ENCODE measurements at places on chromosomes 6 and 20.

GRCh38 chr6:50698546-50698945 is 14.8 kb upstream of the TFAP2D start:
- DNase-seq = no peak

- DNase-seq = no peak
Observed at GRCh38 chr20:57866250-57867106, 156.7 kb upstream of the PMEPA1 start.

- no peak for DNase-seq
Observed at GRCh38 chr6:108120311-108120710, 45.5 kb upstream of the NR2E1 start.

DNA sequence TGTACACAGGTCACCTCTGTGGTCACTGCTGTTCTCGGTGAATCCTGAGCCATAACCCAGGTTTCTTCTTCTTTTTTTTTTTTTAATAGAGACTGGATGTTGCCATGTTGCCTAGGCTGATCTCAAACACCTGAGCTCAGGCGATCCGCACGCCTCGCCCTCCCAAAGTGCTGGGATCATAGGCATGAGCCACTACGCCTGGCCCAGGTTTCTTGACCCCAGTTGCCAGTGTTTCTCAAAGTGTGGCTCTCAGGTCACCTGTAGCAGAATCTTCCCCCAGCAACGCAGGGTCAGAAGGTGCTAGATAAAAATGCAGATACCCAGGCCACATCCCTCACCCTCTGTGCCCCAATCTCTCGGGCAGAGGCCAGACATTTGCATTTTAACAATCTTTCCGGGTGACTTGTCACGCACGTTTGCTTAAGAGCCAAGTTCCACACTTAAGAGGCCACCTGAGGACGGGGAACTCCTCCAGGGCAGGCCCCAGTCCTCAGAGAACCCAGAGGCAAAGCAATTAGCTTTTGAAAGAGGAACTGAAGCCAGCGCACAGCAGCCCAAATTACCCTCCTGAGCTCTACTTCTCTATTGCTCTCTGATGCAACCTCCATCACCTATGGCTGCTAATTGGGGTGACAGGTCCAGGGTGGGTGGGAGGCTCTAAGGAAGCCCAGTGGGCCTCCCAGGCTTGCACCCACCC is 81.8 kb downstream of the NFATC2 start:
- no peak for DNase-seq

GRCh38 chr6:135506270-135506997 is 8.9 kb upstream of the AHI1 start:
- DNase-seq = no peak

GRCh38 chr20:5654557-5654956 is 95.6 kb upstream of the SHLD1 start:
- DNase-seq = no peak

DNA sequence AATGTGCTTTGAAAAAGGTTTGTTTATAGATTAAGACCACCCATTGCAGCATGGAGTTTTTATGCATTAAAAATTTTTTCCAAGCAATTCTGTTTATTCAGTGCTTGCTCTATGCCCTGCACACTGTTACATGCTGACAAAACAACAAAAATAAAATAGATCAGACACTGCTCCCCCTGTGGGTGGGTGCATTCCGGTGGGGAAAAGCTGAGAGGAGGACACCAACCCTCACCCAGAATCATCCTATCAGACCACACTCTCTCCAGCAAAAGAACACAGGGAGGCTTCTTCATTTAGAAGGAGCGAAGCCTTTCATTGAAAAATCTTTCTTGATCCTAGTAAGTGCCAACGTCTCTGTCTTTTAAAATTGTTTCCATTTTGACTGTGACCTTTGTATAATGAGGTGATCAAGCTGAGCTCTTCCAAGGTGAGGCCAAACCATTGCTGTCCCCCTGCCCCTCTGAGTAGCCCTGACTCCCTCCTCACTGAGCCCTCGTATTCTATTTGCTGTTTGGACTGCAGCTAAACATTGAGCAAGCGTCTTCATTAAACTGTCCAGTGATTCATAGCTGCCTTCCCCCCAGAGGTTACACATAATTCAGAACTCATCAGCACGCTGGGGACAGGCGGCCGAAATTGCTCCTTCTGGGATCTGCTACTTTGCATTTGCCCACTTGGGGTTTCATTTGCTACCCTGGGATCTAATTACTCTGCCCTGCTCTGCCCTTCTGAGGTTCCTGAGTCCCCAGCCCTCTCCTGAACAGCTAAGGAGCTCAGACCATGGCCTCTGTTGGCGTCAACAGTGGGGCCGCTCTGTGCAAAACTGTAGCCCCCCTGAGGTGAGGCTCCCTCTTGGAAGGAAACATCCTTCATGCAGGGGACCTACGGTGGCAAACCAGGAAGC is 102.4 kb downstream of the F13A1 start:
- DNase-seq = no peak

DNA sequence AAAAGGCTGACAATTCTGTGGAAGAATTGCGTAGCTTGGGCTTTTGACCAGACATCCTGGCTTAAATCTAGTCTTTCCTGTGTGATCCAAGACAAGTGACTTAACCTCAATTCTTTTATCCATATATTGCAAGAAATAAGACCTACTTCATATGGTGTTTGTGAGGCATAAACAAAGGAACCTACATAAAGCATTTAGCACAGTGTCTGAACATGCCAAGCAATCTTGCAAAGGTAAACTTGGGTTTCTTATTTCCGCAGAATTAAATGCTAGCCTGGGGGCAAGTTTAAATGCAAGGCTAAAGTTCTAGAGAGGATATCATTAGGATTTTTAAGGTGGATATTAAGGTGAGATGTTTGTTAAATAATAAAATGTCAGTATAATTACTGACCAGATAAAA is 47.9 kb downstream of the HDDC2 start:
- no peak for DNase-seq

DNA sequence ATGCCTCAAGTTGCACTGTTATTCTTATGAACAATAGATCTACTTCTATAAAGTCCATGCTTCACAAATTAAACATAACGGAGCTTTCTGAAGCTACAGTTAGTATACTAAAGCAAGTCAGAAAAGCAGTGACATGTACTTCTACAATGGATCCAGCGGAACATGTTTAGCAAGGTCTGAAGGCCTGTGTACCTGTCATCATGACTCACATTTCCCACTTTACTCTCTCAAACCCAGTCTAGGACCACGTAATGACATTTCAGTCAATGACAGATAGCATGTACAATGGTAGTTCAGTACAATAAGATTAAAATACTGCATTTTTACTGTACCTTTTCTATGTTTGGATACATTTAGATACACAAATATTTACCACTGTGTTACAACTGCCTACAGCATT is 132.1 kb downstream of the MMS22L start:
- no peak for DNase-seq

DNA sequence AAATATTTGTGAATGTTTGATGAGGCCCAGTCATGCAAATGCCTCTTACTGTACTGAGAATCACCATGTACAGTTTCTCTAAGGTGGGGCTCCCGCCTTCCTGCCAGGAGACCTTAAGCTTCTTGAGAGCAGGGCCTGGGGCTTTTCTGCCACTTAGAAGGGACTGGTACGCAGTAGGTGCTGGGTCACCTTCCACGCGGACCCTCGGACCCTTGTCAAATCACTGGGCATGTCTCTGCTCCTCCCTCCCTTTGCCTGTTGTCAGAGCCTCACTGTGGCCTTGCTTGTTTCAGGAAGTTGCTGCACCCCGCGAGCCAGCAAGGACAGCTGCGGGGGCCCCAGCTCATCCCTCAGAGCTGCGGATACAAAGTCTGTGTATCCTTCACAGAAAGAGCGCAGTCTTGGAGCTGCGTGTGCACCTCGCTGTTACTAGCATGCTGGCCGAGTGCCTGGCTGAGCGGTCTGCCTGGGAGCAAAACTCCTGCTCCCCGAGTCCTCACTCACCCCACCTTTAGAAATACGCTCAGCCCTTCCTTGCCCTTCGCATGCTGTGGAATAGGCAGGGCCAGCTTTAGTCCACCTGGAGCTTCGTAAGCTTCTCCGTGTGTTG is 30.7 kb upstream of the IRF4 start:
- no peak for DNase-seq
